Stomach (tissue), 19 donors: ENCODE measurements at places on chromosomes 16 and 17. TPM values are rescaled to one million over a fixed set of nuclear protein-coding genes. Genes with fewer than 3 reads are reported as not detected.

The RETREG3 gene
- total RNA-seq: 21.1 TPM

The SLC4A1 gene
- total RNA-seq: not detected

The C1QTNF8 gene
- not detected for total RNA-seq

The INCA1 gene
- 6.1 TPM for total RNA-seq

The DHRS7C gene
- not detected for total RNA-seq

The YBX2 gene
- total RNA-seq: 0.92 TPM

The ALOX15 gene
- not detected for total RNA-seq

The DHX58 gene
- total RNA-seq: 9.8 TPM

The GRAP gene
- total RNA-seq: 0.87 TPM

The MILR1 gene
- total RNA-seq: 4.2 TPM

The PRSS21 gene
- total RNA-seq: not detected

The HOXB4 gene
- not detected for total RNA-seq

The EFCAB13 gene
- 0.29 TPM for total RNA-seq

The CDR2L gene
- total RNA-seq: 78.8 TPM

The TEKT5 gene
- total RNA-seq: 0.45 TPM

The KRT31 gene
- not detected for total RNA-seq

The GAS7 gene
- total RNA-seq: 42.9 TPM

The CISD3 gene
- total RNA-seq: 10.9 TPM

The IKZF3 gene
- total RNA-seq: 5.4 TPM

The LITAFD gene
- not detected for total RNA-seq

The CHST4 gene
- total RNA-seq: not detected

The TTLL6 gene
- total RNA-seq: not detected

The PNMT gene
- total RNA-seq: 0.45 TPM

The CCDC144A gene
- total RNA-seq: 1.8 TPM

The TPPP3 gene
- total RNA-seq: 127 TPM

The MYO15B gene
- 515 TPM for total RNA-seq

The SETD1A gene
- total RNA-seq: 19.2 TPM

The PIGQ gene
- total RNA-seq: 100 TPM

The ASGR2 gene
- 2.2 TPM for total RNA-seq

The RHBDF2 gene
- total RNA-seq: 175 TPM

The CTRL gene
- total RNA-seq: 3.5 TPM

The IRX3 gene
- total RNA-seq: 0.58 TPM

The IL34 gene
- total RNA-seq: not detected

The WNT3 gene
- total RNA-seq: 0.14 TPM

The SEPTIN12 gene
- total RNA-seq: not detected

The NPIPB6 gene
- not detected for total RNA-seq

The QRICH2 gene
- 4.0 TPM for total RNA-seq

The TMIGD1 gene
- not detected for total RNA-seq

The TMC8 gene
- 16.5 TPM for total RNA-seq

The GLTPD2 gene
- total RNA-seq: not detected

The CCL1 gene
- total RNA-seq: not detected

The HOXB1 gene
- not detected for total RNA-seq

The CD300LB gene
- not detected for total RNA-seq

The CCL7 gene
- not detected for total RNA-seq

The TSNAXIP1 gene
- total RNA-seq: 0.45 TPM

The GPR142 gene
- total RNA-seq: not detected

The FOXF1 gene
- 18.4 TPM for total RNA-seq

The HASPIN gene
- total RNA-seq: 0.87 TPM

The MEIOC gene
- total RNA-seq: not detected
